ENCODE measurements at places on chromosomes 5 and 9.

DNA sequence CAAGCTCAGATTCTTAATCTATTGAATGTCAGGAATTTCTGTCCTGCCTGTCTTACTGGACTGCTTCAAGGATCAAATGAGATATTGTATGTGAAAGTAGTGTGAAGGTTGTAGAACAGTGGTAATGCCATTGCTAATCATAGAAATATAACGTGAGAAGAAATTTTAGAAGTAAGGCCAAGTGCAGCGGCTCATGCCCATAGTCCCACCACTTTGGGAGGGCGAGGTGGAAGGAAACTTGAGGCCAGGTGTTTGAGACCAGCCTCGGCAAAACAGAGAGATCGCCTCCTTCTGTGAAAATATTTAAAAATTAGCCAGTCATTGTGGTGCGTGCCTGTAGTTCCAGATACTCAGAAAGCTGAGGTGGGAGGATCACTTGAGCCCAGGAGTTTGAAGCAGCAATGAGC lies 5.1 kb upstream of the HSPA5 start:
- DNase-seq = no peak

DNA sequence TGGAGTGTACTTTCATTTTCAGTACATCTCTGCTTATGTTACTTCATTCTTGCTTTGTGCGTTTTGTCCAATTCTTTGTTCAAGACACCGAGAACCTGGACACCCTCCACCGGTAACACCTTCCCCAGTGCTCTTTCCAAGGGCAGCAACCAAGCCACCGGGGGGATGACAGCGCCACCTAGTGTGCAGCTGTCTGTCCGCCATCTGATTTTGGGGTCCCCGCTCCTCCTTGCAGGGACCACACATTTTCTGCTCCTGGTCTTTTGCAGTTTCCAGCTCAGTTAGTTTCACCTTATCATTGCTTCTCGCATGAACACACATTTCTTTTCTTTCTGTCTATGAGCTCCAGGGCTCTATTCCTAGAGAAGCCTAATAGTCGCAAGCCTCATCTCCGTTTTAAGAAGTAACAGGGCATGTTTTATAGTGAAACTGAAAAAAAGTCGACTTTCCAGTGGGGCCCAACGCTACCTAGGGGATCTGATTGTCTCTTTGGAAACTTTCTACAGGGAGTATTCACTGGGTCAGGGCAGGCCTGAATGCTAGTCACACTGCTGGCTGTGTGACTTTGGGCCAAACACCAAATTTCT lies 152.1 kb downstream of the FSTL4 start:
- peak; percentile 48 for DNase-seq

GRCh38 chr5:131634238-131634637 lies 791 bp downstream of the RAPGEF6 start:
- DNase-seq = no peak

GRCh38 chr9:91659529-91660495 lies 236.2 kb upstream of the NFIL3 start:
- no peak for DNase-seq

- no peak for DNase-seq
These were observed 4.9 kb upstream of the AIF1L start for GRCh38 chr9:131091352-131091992.

DNA sequence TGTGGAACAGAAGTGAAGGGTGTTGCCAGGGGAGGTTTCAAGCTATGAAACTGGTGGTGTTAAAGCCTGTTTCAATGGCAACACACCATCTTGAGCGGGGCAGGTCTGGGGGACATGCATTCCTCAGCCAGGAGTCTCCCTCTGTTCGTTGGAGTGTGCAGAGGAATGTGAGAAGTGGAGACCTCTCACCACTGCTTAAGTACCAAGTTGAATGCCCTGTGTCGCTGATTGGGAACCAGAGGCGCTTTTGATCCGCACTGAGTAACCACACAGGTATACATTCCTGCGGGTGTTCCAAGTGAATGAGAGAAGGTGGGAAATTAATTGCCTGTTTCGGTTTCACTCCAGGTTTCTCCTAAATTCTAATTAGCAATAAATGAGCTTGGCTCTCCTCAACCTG lies 99.4 kb downstream of the LIX1 start:
- DNase-seq = no peak

- DNase-seq = no peak
These were observed 79.1 kb downstream of the AOPEP start for GRCh38 chr9:94805585-94805984.

DNA sequence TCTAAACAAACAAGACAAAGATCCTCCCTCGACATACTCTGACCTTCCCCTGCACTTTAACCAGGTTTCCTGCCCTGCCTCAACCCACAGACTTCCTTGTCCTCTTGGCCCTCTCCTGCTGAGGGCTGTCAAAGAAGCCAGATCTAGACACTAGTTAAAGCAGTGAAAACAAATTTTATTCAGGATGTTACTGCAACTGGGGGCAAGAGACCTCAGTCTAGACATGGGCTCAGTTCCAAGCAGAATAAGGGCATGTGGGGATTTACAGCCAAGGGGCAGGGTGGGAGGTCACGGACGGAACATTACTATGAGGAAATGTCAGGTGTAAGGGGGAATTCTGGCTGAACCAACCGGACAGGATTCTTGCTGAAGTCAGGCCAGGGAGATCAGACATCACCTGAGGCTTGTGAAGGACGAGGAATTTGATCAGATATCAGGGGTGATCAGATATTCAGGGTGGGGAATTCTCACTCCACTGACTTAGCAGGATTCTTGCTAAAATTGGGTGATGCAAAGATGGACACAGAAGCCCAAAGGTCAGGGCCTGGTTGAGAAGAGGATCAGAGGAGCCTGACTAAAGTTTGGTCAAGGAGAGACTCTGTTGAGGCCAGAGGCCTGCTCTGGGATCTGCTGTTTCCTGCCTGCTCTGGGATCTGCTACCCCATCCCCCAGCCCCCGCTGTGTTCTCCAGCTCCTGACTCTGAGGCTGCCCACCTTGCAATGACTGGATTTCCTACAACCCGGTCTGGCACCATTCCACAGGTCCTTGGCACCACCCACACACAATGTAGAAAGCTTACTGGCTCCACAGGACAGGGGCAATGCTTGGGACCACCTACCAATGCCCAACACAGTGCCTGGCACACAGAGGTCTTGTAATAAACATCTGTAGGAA lies 21.5 kb downstream of the GABBR2 start:
- no peak for DNase-seq

DNA sequence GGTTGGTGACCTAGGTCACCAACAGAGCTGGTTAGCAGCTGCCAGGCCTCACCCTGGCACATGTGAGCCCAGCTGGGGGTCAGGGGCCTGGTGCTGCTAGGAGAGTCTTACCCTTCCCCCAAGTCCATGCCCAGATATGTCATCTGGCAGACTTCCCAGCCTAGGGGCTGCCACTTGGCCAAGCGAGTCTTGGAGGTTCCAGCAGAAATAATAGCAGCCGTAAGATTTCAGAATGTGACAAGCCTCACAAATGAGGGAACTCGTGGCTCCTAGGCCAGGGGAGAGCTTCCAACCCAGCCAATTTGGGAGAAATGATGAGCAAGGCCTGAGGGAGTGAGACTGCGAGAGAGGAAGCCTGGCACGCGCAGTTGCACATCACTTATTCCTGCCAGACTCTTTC lies 11.1 kb downstream of the URM1 start:
- no peak for DNase-seq

- no peak for DNase-seq
These were observed 49.5 kb downstream of the C5orf22 start for GRCh38 chr5:31581498-31582099.

DNA sequence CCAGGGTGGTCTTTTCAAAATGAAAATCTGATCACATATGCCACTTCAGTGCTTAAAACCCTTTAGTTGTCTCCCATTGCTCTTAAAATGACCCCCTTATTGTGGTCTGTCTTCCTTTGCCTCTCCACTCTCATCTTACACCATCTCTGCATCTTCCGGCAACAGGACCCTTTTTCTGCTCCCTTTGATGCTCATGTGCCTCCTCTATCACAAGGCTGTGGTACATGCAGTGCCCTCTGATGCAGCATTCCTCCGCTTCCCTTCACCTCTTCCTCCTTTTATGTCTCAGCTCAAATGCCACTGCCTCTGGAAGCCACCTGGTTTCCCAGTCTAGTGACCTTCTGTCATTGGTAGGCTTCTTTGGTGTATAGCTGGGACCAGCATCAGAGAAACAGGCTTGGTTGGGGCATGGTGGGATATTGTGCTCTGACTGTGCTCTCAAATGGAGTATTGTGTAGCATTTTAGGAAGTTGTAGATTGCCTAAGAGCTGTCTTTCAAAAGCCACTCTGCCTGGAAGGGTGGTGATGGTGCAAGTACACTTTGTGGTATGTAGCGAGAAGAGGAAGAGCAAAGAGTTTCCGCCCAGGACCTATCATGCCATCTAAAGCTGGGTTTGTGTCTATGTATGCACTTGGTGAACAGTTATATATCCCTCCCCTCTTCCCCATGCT lies 28.1 kb downstream of the ARHGAP26 start:
- DNase-seq = peak; percentile 73

GRCh38 chr5:66597183-66597757 lies 1.1 kb downstream of the MAST4 start:
- peak; percentile 69 for DNase-seq

DNA sequence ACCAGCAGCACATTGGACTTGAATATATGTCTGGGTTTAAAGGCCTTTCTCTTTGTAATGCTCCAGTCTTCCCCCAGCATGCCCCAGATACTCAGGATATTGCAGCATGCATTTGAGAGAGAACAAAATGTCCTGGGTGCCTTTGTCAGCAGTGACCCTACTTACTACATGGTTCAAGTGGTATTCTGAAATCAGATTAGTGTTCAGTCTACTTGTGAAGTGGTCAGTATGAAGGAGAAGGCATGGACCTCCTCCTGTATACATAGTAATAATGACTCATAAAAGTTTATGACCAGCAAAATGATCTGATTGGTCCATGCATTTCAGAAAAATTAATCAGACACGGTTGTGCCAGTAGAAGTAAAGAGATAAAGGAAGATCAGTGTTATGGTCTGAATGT lies 25.4 kb downstream of the GPR21 start:
- no peak for DNase-seq

- no peak for DNase-seq
These were observed 547.7 kb downstream of the MAT2B start for GRCh38 chr5:164053123-164053522.

DNA sequence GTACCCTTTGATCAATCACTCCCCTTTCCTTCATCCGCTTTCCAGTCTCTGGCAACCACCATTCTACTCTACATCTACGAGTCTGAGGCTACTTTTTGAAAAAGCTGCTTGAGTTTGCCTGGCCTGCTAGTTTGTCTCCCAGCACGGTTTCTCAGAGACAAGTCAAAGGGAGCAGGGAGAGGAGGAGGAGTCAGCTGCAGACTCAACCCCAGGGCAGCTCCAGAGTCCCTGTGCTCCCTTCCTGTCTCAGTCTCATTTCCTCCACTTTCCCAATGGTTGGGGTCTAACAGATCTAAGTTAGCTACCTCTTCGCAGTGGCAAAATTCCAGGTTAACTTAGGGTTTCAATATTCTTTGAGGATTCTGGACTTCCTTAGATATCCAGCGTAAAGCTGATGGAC lies 80.0 kb upstream of the PCA3 start:
- DNase-seq = no peak

DNA sequence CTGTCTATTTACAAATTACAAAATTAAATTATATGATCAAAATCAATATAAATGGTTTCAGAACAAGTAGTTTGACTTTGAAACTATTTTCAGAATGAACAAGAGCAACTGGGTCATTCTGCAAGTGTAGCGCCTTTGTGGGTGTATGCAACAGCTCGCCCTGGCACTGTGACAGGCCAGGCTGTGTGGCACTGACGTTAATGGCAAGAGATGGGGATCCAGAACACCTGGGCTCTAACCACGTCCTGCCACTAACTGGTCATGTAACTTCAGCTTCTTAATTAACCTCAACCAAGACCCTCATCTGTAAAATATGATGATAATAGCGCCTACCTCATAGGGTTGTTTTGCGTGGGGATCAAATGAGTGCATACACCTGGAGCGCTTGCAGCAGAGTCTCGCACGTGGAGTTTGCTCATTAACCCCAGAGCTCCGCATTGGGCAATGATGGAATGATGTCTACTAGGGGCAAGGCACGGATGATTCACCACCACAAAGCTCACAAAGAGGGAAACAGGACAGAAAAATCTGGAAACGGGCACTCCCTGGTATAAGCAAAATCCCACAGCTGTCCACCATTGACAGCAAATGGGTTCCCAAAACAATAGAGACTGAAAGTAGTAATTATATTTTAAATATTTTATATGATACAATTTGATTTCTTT lies 639.4 kb downstream of the SEMA5A start:
- peak; percentile 83 for DNase-seq

GRCh38 chr9:89179895-89180734 lies 1.5 kb upstream of the SHC3 start:
- DNase-seq = peak; percentile 91

- no peak for DNase-seq
These were observed 379.7 kb downstream of the MAT2B start for GRCh38 chr5:163885117-163885516.

DNA sequence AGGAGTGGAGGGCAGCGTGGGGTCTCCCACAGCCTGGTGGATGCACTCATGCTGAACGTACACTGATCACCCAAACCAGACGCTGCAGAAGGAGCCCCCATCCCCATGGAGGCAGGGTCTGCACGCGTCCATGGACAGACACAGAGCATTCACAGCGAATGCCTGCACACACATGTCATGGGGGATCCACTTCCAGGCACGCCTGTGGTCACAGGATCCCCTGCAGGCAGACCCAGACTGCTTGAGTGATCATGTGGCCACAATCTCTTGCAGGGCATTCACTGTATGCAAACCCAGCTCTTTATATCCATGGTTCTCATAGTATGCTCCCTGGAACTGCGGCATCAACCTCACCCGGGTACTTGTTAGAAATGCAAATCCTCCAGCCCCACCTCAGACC lies 5.4 kb downstream of the SNCB start:
- DNase-seq = no peak

GRCh38 chr9:78848061-78848460 lies 551.1 kb downstream of the PSAT1 start:
- DNase-seq = no peak

- DNase-seq = no peak
These were observed 134.5 kb downstream of the SEC61B start for GRCh38 chr9:99356512-99356971.
